ENCODE measurements at places on chromosomes 7 and 10. TPM values are rescaled to one million over a fixed set of nuclear protein-coding genes. Genes with fewer than 3 reads are reported as not detected.

DNA sequence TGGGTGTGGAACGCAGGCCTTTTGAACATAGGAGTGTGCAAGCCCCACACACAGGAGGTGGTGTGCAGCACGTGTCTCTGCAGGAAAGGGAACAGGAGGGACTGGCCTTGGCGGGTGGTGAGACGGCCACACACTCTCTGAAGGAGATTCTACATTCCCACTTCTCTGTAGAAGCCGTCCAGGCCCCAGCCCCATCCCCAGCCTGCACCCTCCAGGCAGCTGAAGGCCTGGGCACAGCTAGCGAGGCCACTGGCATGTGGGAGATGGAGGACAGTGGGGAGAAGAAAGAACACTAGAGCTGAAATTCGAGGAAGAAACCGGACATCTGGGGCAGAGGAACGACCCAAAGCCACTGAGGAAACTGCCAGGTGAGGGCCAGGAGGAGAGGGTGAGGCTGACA lies 507.3 kb downstream of the DNAJB6 start:
- DNase-seq: no peak

- no peak for DNase-seq
These were observed 187.7 kb downstream of the JAZF1 start for GRCh38 chr7:27992755-27993493.

- DNase-seq: no peak
These were observed 106.8 kb downstream of the ANK3 start for GRCh38 chr10:60282771-60283353.

Gene BTBD16
- total RNA-seq: not detected

Gene CDNF
- total RNA-seq: not detected

DNA sequence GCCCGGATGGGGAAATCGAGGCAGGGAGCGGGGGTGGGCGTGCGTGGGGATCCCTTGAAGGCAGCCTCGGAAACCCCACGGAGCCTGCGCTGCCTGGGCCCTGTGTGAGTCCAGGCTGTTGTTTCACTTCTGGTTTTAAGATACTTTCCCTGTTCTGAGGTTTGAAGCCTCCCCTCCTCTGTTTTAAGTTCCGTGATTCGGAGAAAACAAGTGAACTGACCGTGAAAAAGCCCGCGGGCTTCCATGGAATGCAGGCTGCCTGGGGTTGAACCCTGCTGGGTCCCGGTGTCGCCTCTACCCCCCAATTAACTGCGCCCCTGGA lies 401 bp downstream of the LRRC27 start:
- DNase-seq: no peak

Gene FAM20C
- 90.8 TPM for total RNA-seq

Gene SPDYE2
- total RNA-seq: not detected

Gene ODAD2
- not detected for total RNA-seq

- no peak for DNase-seq
These were observed 62.1 kb upstream of the ZNF746 start for GRCh38 chr7:149559711-149560110.

GRCh38 chr10:18424200-18424599 lies 227.2 kb downstream of the NSUN6 start:
- no peak for DNase-seq

Gene FXYD4
- total RNA-seq: not detected

DNA sequence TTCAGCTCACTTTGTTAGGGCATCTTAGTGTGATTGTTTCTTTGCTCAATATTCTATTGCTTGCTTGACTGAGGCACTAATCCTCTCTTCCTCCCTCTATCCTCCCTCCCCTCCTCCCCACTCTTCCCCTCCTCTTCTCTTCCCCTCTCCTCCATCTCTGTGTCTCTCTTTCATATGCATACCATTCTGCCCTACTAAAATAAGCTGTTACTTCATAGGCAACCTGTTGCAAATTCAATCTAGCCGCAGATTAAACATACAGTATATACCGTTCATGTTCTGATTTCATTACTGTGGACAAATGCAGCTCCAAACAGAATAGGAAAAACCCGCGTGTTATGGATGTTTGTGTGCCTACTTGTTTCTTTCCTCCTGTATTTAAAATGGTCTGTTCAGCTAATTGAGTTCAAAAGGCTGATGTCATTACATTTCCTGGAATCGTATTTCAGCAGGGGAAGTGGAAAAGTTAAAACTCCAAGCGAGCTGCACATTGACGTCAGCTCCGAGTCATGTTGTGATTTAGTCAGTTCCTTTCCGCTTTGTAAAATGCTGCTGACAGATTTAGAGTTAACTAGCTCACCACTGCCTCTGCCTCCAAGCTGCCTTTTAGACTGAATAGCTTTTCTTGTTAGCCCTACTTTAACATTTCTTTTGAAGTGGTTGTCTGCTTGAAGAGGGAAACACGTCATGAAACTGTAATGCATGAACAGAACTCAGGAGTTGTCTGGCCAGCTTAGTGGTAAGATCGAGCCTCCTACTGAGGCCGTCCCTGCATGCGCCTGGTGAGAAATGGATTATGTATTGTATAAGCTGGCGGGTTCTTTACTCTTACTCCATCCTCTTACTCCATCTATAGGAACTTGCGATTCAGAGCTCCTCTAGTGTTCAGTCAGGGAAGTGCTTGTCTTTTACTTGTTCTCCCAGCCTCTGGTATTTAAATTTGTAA lies 69.0 kb downstream of the CREM start:
- DNase-seq: peak; percentile 91

Gene LRRC17
- total RNA-seq: 10.5 TPM

Gene PRPS1L1
- not detected for total RNA-seq

DNA sequence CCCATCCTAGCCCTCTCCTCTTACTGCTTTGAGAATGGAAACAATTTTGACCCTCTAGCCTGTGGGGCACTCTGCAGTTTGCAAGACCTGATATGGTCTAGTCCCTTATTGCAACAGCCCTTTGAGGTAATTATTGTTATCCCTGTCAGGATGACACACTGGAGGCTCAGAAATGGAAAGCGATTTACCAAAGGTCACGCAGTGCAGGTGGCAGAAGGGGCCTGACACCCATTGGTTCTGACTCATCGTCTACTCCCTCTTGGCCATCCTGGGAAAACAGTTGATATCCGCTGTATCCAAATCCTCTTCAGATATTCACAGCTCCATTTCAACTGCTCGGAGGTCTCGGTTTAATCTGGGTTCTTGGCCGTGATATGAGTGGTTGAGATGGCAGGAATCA lies 44.7 kb upstream of the AQP1 start:
- DNase-seq: no peak

- DNase-seq: no peak
These were observed 143.9 kb upstream of the FRMD4A start for GRCh38 chr10:14474656-14475055.

GRCh38 chr7:130904031-130904757 lies 170.2 kb upstream of the KLF14 start:
- DNase-seq: no peak

Gene DNAJC12
- 3.2 TPM for total RNA-seq

Gene ACTL6B
- not detected for total RNA-seq

GRCh38 chr10:59266321-59266720 lies 89.9 kb downstream of the PHYHIPL start:
- DNase-seq: no peak

DNA sequence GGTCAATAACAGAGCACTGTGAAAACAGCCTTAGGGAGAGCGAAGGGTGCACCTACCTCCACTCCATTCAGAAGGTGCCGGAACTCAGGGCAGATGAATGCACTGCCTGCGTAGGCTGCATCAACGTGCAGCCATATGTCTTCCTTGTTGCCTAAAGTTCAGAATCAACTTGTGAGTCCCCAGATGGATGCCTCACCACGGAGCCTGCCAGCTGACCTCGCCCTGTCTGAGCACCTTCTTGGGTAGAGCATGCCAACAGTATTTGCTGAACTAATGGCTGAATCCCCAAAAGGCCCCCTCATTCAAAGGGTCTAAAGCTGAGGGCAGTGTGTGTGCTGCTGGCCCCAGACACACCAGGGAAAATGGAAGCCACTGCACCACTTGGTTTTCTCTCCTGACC lies 48.9 kb upstream of the FIGNL1 start:
- DNase-seq: no peak

Gene STEAP1
- total RNA-seq: 2.1 TPM

GRCh38 chr7:152467225-152467624 lies 31.4 kb upstream of the KMT2C start:
- no peak for DNase-seq

Gene NUTM2A
- 0.11 TPM for total RNA-seq

GRCh38 chr7:157001920-157002818 lies 8.3 kb downstream of the MNX1 start:
- no peak for DNase-seq

DNA sequence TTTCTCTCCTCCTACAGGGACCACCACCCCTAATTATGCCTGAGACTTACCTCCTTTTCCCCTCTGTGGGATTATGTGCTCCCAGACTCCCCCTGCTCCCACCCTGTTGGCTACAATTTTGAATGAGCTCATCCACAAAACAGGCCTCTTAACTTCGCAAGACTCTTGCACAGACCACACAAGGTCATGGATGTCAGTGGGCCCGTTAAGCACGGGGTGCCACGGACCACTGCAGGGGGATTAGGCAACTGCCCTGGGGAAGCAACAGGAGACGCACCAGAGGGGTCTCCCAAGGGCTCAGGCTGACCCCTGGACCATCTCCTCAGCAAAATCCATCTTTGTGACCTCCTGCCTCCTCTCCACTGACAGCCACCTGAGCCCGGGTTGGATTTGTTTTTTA lies 42.1 kb upstream of the COL13A1 start:
- DNase-seq: no peak
